Spleen (tissue), 13 donors: ENCODE measurements at places on chromosomes 7 and 10.

- DNase-seq, result no peak
Observed at GRCh38 chr10:89773081-89773480, 71.7 kb downstream of the KIF20B start.

DNA sequence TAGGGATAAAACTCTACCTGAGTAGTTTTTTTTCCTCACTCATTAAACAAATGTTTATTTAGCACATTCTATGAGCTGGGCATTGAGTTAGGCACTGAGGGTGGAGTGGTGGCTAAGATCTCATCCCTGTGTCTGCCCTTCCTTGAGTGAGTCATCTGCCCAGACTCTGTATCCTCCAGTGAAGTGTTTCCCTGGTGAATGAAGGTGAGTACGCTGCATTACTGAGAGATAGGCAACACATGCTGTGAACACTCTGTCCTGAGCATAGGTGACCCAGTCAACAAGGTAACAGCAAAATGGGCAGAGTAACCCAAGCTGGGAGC is 5.8 kb downstream of the PITX3 start:
- no peak for DNase-seq

GRCh38 chr7:70380421-70381015 is 751.4 kb upstream of the GALNT17 start:
- DNase-seq, result no peak

- DNase-seq, result no peak
Observed at GRCh38 chr7:129986600-129986999, 33.8 kb upstream of the UBE2H start.

GRCh38 chr7:52925332-52925731 is 110.1 kb upstream of the POM121L12 start:
- DNase-seq, result no peak

- DNase-seq, result no peak
Observed at GRCh38 chr10:131675104-131675503, 225.7 kb upstream of the PPP2R2D start.

GRCh38 chr10:97180986-97181385 is 4.8 kb downstream of the SLIT1 start:
- peak; percentile 51 for DNase-seq

- no peak for DNase-seq
Observed at GRCh38 chr10:58017719-58018367, 249.9 kb downstream of the IPMK start.

DNA sequence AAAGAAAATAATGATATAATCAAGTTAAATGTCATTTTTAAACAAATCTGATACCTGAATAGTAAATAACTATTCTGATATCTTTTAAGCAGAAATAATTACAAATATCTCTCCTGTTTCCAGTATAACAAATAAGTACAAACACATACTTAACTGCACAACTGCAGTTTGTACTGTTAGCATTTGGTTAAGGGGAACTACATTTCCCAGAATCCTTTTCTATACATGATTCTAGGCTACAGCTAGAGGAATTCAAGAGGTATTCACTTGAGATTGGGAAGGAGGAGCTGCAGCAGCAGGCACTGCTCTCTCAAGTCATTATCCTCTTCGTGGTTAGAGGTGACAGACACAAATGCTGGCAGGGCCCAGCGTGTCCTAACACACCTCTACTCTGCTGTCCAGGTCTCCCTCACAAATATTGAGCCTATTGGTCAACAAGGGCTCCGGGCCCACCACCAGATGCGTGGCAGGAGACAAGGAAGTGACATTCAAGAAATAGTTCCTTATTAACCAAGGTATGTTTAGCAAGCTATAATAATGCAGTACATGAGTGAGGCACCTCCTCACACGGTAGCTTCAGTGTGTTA is 255.1 kb upstream of the MKLN1 start:
- no peak for DNase-seq

DNA sequence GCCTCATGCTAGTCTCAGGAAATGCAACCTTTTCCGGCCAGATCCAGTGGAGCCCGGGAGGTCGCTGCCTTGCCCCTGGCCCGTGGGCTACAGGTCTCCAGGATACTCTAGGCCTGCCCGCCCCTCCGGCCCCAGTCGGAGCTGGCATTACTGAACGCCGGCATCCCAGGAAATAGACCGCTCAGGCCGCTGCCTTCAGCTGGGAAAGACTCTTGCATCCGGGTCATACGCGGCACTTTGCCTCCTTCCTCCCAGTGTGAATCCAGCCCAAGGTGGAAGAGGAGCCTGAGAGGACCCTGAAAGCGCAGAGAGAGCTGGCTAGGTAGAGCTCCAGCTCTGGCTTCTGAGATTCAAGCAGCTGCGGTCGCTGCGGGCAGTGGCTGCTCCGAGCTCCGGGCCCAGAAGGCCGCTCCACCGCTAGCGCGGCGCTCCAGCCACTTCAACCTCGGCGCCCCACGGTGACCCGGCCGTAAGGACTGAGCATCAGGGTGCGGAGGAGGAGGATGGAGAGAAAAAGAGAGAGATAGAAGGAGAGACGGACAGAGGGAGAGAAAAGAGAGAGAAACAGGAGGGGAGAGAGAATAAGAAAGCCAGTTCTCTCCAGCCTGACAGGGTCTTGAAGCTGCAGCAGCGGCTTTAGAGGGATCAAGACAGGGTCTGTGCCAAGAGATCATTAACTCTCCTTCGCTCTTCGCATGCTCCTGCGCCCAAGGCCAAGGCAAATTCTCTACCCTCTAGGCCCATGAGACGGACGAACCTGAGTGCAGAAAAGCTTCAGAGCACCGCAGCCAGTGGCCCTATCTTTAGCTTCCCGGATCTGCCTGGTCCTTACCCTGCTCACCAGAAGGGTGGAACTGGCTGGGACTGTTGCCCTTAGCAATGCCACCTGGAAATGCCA is 1.8 kb upstream of the HOXA10 start:
- peak; percentile 57 for DNase-seq

- no peak for DNase-seq
Observed at GRCh38 chr7:139634087-139634486, 110.6 kb downstream of the CLEC2L start.

- DNase-seq, result peak; percentile 93
Observed at GRCh38 chr7:157612664-157613561, 276.1 kb downstream of the DNAJB6 start.

DNA sequence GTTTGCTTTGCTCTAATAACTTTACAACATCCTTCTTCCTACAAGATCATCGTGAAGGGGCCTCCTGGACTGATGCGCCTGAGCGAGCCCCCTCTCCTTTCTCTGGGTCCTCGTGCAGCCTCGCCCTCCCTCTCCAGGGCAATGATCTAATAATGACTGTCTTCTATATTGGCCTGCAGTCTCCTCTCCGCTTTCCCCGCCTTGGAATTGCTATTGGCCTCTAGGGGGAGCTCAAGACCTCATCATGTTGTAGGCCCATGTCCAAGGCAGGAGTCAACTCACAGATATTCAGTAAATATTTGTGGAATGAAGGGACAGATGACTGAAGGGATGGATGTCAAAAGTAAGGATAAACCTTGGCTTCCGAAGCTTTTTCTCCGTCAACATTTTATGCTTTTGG is 1180.3 kb downstream of the TYW1 start:
- no peak for DNase-seq
